Activated CD4-positive, alpha-beta T cell treated with anti-CD3 and anti-CD28 coated beads, Interleukin-2, amount 50 U/mL, for 24 hours (primary cell): ENCODE measurements at places on chromosomes 2 and 18.
A peak's percentile ranks its signal among the peaks of the same experiment; 100 is the strongest.

GRCh38 chr2:219358170-219359075 lies 25.9 kb upstream of the RESP18 start:
- DNase-seq, result no peak

DNA sequence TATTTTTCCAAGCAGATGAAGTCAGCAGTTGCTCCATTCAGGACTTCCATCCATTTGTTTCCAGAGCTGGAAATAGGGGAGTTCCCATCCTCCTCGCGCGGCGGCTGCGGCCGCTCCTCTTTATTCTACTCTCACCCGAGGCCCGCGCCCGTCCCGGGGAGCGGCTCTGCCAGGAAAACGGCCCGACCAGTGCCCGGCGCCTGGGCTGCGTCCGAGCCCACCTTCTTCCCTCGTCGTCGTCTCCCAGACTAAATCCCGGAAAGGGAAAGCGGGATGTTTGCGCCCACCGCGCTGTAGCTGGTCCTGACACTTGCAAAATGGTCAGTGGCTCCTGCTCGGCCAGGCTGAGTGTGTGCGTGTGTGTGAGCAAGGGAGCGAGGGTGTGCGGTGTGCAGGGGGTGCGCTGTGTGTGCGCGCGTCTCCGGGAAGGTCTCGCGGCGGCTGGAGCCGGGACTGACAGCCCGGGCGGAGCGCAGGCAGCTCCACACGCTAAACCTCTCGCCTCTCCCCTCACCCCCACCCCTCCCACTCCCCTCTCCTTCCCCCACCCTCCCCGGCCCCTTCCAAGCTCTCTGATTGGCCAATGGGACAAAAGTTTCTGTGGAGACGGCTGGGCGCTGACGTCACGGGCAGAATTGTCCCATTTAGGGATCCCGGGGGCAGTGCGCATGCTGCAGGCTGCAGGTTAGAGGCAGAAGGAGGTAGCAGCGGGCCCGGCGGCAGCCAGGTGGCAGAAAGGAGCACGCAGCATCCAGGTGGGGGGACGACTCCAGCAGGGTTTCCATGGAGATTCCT lies at the start of gene NOL4:
Gene NOL4, minus strand, starts transcription at position 491 of the 795 bp plus-strand sequence. CDS start 1,660 bp downstream, outside the sequence.
- DNase-seq, result no peak

DNA sequence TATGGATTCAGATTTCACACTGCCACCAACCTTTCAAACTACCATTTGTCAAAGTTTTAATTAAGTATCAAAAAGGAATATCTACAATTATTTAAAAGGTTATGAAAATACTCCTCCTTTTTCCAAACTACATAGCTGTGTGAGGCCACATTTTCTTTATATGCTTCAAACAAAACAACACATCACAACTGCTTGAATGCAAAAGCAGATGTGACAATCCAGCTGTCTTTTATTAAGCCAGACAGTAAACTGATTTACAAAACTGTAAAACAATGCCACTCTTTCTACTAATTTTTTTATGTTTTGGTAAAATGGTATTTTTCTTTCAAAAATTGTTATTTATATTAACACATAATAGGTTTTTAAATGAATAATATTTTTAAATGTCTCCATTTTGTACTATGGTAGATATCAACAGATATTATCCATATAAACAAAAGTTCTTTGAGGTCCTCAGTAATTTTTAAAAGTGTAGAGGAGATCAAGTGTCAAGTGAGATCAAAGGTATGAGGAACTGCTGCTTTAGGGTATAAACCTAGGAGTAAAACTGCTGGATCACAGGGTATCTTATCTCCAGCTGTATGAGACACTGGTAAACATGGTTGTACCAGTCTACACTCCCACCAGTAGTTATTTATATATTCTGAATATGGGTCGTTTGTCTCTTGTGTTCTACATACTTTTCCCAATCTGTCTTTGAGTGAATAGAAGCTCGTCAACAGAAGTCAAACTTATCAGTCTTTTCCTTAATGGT lies 68.8 kb upstream of the SERTAD2 start:
- DNase-seq, result no peak

GRCh38 chr2:74424995-74425406 lies 3.5 kb downstream of the WDR54 start:
- DNase-seq, result no peak

- no peak for DNase-seq
These were observed 24.4 kb downstream of the ADRA2B start for GRCh38 chr2:96091711-96092572.

DNA sequence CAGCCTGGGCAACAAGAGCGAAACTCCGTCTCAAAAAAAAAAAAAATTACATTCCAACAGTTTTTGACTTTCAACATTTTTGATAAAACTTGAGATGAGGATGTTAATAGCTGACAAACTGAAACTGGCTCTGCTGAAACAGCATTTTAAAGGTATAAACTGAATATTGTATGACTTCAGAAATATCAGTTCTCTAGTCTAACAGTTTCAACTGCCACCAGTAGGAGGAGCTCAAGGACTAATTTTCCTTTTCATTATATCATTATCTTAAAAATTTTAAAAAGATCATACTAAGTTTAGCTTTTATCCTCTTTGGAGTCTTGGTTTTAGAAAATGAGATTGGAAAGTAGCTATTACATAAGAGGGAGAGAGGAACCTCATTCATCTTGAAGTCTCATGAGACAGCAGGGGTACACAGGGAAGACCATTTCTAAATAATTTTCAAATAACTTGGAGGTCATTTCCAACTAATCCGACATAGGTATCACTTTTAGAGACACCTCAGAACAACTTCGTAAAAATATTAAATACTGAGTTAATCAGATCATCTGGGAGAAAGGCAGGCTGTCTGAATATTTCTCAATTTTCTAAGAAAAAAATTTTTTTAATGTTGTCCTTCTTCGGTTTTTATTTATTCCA lies 37.6 kb upstream of the MCM6 start:
- DNase-seq, result peak; percentile 46

- no peak for DNase-seq
These were observed 2.5 kb downstream of the GALNT5 start for GRCh38 chr2:157259960-157260359.

DNA sequence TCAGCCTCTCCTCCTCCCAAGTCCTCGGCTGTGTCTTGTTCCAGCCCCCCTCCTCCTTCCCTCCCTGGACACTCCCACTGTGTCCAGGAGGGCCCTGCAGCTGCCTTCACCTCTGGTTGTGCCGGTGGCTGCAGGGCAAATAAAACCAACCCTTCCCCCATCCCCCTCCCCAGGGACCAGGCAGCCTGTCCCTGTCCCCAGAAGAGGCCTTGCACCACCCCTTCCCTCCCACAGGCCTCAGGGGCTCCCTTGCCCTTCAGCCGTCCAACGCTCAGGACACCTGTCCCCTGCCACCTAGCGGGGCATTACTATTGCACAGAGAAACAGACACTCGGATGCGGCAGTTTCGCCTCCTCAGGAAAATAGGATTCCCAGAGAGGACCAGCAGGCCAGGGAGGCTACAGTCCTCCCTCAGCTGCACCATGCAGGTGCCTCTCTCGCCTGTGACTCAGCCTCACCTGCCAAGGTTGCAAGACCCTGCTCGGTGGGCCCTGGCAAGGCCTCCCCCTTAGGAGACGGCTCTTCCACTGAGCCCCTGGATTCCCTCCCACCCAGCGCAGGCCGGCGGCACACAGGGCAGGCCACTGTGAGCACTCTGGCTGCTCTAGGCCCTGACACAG lies 5.5 kb upstream of the GPC1 start:
- DNase-seq, result no peak

DNA sequence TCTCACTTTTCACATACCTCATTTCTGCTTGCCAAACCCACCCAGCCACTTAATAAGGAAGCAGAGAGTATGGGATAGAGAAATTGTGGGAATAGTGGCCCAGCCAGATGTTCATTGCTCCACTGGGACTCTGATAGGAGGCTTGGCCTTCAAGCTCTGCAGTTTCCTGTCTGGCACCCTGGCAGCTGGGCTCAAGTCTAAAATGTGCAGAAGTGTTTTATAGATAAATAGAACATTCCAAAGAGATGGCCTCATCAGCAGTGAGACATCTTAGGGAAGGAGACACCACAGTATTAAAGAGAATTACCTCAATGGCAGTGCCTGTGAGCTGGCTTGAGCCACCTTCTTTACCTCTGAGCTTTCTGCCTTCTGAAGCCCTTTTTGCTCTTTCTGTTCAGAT lies 24.7 kb downstream of the COPS7B start:
- DNase-seq, result no peak

DNA sequence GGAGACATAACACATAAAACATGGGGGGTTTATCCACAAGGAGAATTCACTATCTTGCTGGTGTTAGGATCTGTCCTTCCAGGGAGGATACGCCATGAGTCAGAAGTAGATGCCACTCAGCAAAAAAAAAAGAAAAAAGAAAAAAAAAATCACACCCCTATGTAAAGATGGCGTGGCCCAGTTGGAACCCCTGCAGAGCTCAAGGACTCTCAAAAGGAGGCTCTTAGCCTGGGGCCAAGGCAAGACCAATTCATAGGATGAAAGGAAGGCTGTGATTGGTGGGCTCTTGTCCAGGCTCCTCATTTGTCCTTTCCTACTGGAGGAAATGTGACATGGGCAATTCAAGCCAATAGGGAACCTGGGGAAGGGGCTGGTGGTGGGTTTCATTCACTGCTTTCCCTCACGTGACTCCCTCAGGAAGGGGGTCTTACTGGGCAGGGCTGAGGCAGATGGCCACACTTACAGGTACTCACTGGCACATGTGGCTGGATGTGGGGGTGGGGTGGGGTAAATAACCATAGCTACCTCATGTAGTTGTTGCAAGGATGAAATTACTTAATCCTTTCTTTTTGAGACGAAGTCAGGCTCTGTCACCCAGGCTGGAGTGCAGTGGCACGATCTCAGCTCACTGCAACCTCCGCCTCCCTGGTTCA lies 38.7 kb upstream of the HAAO start:
- no peak for DNase-seq

DNA sequence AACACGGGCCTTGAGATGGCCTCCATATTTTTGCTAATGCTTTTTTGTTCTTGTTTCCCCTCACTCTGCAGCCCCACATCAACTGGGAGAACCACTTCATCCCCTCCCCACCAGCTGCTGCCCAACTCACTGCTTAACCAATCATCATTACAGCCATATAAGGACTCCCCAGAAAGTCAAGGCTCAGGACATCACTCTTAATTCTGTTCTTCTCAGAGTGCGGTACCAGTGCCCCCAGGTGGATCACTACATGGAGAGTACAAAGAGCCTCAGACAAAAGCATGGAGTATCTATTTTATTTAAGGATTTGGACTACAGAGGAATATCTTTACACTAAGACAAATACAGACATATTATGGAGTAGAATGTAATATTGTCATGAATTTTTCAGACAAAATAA lies 340.6 kb downstream of the PAX3 start:
- DNase-seq, result no peak

GRCh38 chr2:96898135-96898505 lies 28.2 kb upstream of the SEMA4C start:
- DNase-seq, result no peak

DNA sequence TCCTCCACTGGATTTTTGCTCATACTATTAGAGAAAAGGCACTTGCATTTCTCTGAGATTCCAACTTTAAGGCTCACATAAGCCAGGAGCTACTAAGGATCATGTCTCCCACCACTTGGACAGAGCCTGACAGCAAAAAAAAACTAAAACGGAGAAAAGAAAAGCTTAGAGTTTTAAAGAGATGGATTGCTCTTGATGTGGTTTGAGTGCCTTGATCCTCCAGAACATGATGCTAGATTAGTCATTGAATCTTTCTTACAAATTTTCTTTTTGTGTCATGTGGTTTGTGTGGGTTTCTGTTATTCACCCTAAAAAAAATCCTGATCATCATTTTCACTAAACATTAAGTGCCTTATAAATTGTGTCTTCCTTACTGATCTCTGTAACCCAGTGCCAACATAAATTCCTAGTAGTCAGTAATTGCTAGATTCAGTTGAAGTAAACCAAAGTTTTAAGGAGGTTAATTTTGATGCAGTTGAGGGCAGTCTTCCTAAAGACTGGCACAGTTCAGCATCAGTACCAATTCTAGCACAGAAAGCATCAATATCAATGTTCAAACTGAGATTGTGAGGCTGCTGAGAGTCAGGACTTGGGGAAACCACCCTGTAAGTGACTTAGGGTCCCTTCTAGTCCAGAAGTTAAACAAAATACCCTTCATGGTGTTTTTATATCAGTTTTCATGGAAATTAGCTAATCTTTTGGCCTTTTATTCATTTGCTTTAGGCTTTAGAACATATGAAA lies 206.3 kb downstream of the RAD51AP2 start:
- no peak for DNase-seq

- no peak for DNase-seq
These were observed 29.4 kb downstream of the STAT1 start for GRCh38 chr2:190984595-190984994.

- no peak for DNase-seq
These were observed 27.1 kb upstream of the SERPINB12 start for GRCh38 chr18:63514888-63515678.

- DNase-seq, result no peak
These were observed 9.7 kb downstream of the SPP2 start for GRCh38 chr2:234060236-234060635.

DNA sequence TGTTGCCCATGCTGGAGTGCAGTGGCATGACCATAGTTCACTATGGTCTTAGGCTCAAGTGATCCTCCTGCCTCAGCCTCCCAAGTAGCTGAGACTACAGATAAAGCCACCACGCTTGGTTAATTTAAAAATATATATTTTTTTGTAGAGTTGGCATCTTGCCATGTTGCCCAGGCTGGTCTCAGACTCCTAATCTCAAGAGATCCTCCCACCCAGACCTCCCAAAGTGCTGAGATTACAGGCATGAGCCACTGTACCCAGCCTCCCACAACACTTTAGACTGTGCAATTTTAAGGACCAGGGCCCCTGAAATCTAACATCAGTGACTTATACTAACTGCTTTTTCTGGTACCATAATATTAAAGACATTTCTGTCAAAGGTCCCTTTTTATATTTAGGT lies 5.2 kb downstream of the TXNDC2 start:
- no peak for DNase-seq

GRCh38 chr2:179467111-179467510 lies 202.5 kb upstream of the SESTD1 start:
- no peak for DNase-seq

DNA sequence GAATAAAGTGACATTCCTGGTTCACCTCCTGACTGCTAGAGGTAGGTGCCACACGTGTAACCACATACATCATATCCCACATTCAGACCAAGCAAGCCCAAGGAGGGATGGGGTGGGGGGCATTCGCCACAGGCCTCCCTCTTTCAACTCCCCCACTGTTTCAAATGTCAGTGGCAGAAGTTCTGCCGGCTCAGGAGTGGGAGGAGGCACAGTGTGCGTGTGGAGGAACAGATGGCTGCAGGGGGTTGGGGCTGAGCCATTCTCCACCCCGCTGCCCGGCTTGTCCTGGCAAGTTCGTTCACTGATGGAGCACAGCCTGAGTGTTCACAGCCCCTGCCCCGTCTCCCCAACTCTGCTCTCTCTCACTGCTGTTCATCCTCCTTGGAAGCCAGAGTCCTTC lies 75.4 kb upstream of the TANC1 start:
- no peak for DNase-seq

GRCh38 chr18:2410688-2411087 lies 160.6 kb downstream of the METTL4 start:
- no peak for DNase-seq

GRCh38 chr2:160199683-160200389 lies at the start of gene ITGB6:
ITGB6 (minus strand) TSS chr2:160200272; CDS start chr2:160200063, 209 bp downstream.
- DNase-seq, result no peak

GRCh38 chr18:42156281-42156680 lies 201.2 kb downstream of the PIK3C3 start:
- no peak for DNase-seq
